ENCODE measurements at places on chromosomes 12 and 14.

DNA sequence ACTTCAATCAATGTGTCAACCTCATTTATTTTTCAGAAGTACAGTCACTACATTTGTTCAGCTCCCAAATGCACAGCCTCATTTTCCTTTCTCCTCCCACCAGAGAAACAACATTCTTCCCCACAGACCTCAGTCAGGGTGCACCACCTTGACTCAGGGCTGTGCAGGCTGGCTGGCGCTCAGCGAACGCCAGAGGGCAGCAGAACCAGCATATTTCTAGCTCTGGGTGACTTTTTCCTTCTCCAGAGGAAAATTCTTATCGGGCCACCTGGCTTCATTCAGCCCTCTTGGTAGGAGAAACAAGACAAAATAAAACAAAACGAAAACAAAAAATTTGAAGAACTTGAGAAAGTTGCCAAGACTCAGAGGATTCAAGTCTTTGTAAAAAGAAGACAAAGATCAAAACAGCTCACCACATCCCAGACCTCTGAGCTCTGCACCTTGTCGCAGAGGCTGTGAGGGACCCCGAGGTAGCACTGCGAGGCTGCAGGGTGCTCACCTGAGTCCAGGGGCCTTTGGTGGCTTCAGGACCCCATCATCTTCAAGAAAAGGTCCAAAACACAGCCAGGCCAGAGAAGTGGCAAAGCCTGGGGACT lies 33.7 kb downstream of the PAH start:
- DNase-seq: peak; percentile 74

GRCh38 chr14:95207475-95208233 lies 50.3 kb upstream of the DICER1 start:
- no peak for DNase-seq

DNA sequence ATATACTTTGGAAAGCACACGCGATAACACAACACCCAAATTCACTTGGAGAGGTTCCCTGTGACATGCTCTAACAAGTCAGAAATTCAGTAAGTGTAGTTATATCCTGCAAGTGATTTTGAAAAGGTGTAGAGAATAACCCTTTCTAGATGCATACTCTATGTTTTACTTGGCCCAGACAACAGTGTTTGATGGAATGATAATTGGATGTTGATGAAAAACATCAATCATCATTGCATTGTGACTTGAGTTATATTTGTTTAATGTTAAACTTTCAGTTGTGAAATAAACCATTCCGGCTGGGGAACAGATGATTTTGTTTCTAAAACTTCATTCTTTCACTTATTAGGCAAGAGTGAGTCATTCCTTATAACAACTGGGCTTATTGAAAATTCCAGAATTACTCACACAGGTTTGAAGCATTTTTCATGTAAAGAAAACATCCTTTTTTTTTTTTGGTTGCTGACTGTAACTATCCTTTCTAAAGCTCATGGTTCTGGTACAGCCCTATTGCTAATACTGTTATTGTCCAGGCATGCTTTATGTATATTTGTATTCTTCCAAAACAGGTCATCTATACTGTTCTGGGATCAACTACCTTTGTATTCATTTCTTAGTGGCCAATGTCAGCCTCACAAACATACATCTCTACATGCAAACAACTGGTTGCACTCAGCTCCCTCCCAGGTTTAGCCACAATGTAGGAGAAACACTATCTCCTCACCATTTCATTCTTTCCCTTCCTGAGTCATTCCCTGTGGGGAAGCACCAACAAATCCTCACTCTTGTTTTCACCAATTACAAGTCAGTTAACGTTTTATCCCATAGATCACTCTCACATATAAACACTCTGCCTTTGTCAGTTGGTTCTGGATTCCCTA lies 121.2 kb upstream of the LRIG3 start:
- DNase-seq: no peak

DNA sequence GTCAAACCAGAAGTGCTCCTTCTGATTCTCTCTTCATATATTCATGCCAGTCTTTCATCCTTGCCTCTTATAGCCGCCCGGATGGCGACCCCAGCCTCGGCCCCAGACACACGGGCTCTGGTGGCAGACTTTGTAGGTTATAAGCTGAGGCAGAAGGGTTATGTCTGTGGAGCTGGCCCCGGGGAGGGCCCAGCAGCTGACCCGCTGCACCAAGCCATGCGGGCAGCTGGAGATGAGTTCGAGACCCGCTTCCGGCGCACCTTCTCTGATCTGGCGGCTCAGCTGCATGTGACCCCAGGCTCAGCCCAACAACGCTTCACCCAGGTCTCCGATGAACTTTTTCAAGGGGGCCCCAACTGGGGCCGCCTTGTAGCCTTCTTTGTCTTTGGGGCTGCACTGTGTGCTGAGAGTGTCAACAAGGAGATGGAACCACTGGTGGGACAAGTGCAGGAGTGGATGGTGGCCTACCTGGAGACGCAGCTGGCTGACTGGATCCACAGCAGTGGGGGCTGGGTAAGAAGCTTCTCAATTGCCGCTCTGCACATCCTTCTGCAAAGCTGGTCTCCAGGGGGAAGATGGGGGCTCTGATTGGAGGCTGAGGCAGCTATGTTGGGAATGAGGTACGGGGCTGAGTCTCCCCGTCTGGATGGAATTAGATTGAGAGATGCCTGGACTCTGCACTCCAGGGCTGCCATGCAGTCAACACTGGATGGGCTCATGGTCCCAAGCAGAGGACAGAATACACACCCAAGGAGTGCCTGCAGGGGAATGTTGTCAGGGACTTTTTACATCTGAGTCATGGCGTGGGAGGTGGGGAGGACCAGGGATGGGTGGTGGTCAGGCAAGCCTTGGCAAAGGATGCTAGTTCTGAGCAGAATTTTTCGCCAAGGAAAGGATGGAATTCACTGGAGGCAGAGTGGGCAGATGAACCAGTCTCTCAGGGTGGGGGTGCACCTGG lies 1.3 kb downstream of the BCL2L2 start:
- no peak for DNase-seq

- no peak for DNase-seq
Observed at GRCh38 chr14:77000340-77001270, 27.9 kb downstream of the IRF2BPL start.

DNA sequence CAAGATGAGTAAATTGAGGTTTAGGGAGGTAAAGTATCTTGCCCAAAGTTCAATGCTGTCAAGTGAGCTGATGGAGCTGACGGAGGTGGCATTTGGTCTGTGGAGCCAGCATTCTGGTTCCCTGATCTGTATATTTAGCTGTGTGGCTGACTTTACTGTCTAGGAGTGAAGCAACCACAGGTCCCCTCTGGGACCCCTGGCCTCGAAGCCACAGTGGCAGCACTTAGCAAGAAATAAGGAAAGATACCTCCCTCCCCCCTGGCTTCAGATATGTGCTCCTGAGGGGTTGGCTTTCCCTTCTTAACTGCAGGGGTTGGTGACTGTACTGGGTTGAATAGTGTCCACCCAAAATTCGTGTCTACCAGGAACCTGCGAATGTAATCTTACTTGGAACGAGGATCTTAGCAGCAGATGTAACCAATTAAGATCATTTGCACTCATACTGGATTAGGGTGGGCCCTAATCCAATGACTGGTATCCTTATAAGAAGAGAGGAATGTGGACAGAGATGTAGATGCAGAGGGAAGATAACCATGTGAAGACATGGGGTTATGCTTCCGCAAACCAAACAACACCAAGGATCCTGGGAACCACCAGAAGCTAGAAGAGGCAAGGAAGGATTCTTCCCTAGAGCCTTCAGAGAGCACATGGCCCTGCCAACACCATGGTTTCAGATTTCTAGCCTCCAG lies 2.0 kb upstream of the ACVR1B start:
- DNase-seq: no peak

- DNase-seq: no peak
Observed at GRCh38 chr14:36271222-36271621, 49.2 kb downstream of the MBIP start.

DNA sequence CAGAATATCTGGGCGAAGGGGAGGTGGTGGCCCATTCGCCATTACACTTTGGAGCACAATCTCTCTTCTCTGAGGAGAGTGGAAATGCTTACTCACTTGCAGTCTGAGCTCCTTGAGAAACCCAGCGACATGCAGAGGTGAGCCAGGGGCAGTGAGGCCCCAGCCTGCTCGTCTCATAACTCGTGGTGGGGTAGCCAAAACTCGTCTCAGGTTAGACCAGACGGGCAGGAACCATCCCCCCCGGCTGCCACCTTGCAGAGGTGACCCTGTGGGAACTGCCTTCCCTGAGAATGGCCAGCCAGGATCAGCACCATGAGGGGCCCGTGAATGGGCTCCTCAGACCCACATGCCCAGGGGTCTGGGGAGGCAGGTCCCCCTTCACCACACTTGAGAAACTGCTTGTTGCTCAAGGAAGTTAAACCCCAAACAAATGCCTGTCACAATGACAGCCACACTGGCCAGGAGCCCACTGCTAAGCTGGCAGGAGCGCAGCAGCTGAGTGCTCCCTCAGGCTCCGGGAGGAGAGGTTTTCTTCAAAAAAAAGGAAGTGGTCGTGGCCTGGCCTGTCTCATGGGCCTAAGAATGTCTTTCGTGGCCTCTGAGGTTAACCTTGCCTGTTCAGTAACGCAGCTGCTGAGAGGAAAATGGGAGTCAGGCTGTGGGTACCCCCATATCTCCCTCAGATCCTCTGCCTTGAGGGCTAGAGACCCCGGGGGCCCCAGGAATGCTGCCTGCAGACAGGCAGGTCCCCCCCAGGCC lies 9.2 kb upstream of the ALDH2 start:
- no peak for DNase-seq

DNA sequence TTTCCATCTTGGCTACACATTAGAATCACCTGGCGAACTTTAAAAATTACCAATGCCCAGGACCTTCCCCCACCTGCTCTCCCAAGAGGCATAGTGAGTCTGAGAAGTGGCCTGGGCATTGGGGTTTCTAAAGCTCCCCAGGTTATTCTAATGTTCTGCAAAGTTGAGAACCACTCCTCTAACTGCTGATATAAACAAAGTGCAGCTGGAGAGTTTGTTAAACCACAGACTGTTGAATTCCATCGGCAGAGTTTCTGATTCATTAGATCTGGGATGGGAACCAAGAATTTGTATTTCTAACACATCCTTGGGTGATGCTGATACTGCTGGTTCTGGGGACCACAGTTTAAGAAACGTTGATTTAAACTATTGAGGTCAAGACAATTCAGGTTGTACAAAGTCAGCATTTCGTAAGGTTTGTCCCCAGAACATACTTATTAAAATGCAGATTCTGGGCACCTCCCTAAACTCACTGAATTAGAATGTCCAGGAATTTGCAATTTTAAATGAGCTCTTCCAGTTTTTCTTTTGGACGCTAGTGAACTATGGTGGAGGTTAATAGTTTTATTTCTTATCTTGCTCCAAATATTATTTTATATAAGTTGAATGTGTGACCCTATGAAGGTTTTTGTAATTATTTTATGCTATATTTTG lies 309.1 kb downstream of the NRXN3 start:
- no peak for DNase-seq

DNA sequence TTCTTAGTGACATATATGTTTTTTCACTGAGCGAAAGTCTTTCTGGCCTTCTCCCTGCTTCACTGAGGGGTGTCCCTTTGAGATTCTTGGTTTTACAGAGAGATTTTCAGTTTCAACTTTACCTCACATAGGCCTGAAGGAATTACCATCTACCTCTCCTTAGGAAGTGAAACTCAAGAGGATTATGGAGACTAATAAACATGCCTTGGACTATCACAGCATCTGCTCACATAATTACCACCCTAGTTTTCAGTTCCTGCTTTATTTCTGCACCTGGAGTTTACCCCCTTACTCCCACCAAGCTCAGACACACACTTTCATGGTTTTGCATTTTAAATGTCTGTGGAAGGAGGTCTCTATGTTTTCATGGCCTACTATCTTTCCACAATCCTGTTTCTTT lies 118.3 kb upstream of the SCAF11 start:
- no peak for DNase-seq

DNA sequence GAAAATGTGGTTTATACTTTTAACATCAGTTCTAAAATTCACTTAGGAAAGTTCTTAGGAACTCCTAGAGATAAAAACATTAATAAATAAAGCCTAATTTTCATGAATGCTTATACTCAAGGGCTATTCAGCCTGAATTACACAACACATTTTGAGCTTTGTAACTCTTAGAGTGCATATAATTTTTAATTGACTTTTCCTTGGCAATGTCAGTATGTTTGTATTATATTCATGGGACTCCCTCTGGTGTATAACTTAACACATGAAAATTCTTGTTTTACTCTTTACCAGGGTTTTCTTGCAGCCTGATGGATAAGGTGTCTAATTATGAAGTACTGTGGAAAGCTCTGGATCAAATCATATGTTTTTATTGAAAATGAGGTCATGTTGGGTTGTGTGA lies 150.6 kb upstream of the HMGA2 start:
- no peak for DNase-seq

GRCh38 chr12:58443273-58443980 lies 476.9 kb downstream of the LRIG3 start:
- peak; percentile 45 for DNase-seq

DNA sequence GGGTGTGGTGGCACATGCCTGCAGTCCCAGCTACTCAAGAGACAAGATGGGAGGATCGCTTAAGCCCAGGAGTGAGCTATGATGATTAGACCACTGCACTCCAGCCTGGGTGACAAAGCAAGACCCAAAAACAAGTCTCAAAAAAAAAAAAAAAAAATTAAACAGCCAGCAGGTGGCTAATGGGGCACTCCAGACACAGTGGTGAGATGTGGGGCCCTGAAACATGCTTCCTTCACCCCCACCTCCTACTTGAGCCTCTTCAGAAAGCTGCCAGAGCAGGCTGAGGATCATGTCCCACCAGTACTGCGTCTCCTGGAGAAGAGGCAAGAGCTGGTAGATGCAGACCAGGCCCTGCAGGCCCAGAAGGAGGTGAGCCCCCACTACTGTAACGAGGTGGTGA lies 2.1 kb downstream of the CFAP73 start:
- no peak for DNase-seq

DNA sequence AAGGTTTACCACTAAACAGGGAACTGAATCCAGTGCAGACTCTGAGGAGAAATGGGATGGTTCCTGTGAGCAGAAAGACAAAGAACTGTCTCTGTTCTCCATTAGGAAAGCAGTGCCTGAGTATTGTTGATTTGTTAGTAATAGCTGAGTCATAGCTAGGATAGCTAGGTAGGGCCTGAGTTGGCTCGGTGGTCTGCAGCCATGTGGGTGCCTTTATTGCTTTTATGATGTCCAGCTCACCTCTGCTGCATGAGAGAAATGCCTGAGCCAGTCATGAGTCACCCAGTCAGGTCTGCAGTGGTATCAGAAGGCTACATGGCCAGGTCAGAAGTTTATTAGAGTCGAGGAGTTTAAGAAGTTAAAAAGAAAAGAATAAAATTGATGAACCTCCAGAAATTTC lies 24.2 kb downstream of the TRHDE start:
- DNase-seq: no peak

GRCh38 chr14:89625731-89626232 lies 208.7 kb upstream of the FOXN3 start:
- DNase-seq: no peak

GRCh38 chr12:31362759-31363415 lies 36.9 kb upstream of the SINHCAF start:
- peak; percentile 73 for DNase-seq

GRCh38 chr14:75047506-75047905 lies 3.8 kb downstream of the MLH3 start:
- no peak for DNase-seq

DNA sequence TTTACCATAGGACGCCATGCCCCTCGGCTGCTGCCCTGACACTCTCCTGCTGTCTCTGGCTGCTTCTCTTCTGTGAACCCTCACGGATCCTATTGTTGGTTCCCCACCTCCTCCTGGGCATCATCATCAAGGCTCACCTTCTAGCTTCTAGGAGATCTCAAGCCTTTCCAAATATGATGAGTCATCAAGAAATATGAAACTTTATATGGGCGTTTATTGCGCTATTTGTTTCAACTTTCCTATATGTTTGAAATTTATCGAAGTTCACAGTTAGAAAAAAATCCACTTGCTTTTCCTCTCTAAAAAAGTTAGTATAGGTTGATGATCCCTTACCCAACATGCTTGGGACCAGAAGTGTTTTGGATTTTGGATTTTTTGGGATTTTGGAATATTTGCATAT lies 2.8 kb upstream of the CRADD start:
- DNase-seq: no peak

Measured in H9 (cell line).